ENCODE measurements at places on chromosomes 6 and 20. TPM values are rescaled to one million over a fixed set of nuclear protein-coding genes. Genes with fewer than 3 reads are reported as not detected.

Gene VWA7
- not detected for total RNA-seq

Gene GPX5
- total RNA-seq: not detected

Gene PPP2R5D
- 27.7 TPM for total RNA-seq

Gene HLA-DRA
- not detected for total RNA-seq

Gene SMIM28
- total RNA-seq: not detected

Gene TMEM74B
- 0.32 TPM for total RNA-seq

Gene TBC1D20
- total RNA-seq: 21.4 TPM

Gene SNAP91
- not detected for total RNA-seq

Gene OTOR
- total RNA-seq: not detected

Gene IL17F
- not detected for total RNA-seq

Gene ZDHHC14
- 4.9 TPM for total RNA-seq

Gene MUCL3
- not detected for total RNA-seq

Gene ARID1B
- total RNA-seq: 20.5 TPM

Gene MAS1
- not detected for total RNA-seq

Gene SAPCD1
- total RNA-seq: not detected

Gene HLA-DOA
- total RNA-seq: not detected

Gene SCGN
- not detected for total RNA-seq

Gene EBF4
- 1.9 TPM for total RNA-seq

Gene CPNE5
- total RNA-seq: 4.6 TPM

Gene PTPRT
- not detected for total RNA-seq

Gene RBPJL
- not detected for total RNA-seq
